ENCODE measurements at places on chromosomes 5 and 9.

- no peak for DNase-seq
Measured at GRCh38 chr5:148912146-148912545, 85.7 kb downstream of the ADRB2 start.

DNA sequence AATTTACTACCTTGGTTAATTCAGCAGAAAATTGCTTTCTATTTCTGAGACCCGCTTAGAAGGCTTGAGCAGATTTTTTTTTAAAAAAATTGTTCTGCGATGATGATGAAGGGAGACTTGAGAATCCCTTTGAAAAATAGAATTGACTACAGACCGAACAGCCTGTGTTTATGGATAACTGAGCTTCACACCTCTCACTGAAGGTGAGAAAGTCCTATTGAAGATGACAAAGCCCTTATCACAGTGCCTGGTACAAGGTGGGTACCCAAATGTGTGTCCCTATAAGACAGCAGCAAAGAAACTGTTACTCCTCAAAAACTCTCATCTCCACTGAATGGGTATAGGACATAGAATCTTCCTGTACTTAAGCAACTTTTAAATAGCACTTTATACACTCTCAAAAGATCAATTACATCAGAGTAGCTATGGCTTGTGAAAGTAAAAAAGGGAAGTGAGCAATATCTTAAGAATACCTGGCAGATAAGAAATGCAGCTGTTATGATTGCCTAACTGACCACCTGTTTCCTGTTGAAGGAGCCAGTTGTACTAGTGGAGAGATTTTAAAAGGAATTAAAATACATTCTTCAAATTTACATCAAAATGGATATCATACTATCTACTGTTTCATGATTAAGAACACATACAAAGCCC, 419.7 kb downstream of the CHSY3 start:
- no peak for DNase-seq

GRCh38 chr9:34187891-34188240, 9.0 kb downstream of the UBAP1 start:
- DNase-seq: no peak

DNA sequence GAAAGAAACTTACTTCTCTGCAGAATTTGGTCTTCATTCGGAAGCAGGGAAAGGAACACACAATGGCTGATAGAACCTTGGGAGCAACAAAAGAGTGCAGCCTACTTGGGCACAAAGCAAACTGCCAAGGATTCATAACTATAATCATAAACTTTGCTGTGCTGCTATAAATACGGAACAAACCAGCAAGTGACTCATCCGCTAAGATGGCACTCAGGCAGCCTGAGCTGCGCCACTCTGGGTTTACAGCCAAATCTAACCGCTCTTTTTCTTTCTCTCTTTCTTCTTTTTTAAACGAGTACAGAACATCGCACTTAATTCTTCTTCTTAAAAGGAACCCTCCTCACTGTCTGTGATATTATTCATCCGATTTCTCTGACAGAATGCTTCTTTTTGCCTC, 81.1 kb downstream of the PTPN3 start:
- no peak for DNase-seq

GRCh38 chr9:124122813-124123462, 111.4 kb downstream of the LHX2 start:
- no peak for DNase-seq

DNA sequence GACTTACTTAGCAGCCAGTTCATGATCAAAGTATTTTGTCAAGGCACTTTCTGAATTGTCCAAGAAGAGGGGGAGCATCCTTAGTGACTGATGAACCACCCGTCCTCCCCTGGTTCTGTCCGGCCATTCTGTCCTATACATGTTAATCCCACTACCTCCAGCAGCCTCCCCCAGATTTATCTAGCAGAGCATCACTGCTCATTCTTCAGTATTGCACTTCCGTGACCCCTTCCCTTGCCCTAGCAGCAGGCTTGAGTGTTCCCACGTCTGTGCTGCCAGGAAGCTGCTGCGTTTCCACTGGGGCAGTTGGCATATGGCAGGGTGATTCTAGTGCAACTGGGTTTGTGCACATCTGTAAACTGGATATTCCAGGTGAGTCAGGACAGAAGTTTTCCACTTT, 4.5 kb downstream of the GLDC start:
- DNase-seq: no peak

DNA sequence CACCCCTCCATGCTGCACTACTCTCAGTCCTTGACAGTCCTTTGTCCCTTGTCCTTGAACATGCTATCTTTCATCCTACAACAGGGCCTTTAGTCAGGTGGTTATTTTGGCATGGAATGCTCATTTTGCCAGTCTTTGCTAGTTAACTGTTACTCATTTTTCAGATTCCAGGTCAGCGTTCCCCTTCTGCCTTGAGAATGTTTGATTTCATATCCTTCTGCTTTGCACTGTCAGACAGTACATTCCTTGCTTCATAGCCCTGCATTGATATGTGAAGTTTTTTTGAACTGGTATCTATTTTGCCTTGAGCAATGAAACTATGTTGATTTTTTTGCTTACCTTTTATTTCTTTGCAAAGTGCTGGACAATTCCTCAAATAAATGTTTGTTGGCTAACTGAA, 638.2 kb upstream of the SEMA6A start:
- DNase-seq: no peak
